ENCODE measurements at places on chromosomes 1 and 21. TPM values are rescaled to one million over a fixed set of nuclear protein-coding genes. Genes with fewer than 3 reads are reported as not detected.

Gene CELA2A
- 0.36 TPM for total RNA-seq

Gene PTGFR
- 0.24 TPM for total RNA-seq

GRCh38 chr1:81174052-81174451 is 626.7 kb upstream of the ADGRL2 start:
- no peak for ATAC-seq

DNA sequence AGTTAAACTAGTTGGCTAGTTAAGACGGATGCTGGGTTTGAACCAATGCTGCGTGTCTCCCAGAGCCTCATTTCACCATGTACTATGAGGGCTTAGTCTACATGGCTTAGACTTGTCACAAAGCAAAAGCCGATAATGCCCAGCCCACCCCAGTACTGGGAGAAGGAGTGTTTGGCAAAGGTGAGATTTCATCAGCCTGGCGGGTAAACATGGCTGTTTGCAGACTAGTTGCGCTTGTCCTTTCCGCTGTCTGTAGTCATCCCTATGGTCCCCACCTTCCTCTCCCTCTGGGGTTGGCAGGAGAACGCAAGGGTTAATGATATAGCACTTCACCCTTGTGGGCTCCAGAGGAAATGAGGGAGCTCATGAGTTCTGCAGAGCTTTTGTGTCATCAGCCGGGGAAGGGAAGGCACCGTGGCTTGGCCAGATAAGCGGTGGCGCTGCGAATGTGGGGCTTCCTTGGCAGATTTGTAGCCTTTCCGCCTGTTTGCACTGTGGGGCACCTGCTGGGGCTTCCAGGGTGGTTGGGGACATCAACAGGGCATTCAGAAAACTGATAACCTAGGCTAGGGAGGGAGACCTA is 29.2 kb downstream of the SOX13 start:
- ATAC-seq, result no peak

- no peak for ATAC-seq
Observed at GRCh38 chr1:151805066-151805820, at the start of gene LINGO4. Gene LINGO4, minus strand, starts transcription at chr1:151805419. Its CDS starts 2,715 bp downstream, at chr1:151802704.

DNA sequence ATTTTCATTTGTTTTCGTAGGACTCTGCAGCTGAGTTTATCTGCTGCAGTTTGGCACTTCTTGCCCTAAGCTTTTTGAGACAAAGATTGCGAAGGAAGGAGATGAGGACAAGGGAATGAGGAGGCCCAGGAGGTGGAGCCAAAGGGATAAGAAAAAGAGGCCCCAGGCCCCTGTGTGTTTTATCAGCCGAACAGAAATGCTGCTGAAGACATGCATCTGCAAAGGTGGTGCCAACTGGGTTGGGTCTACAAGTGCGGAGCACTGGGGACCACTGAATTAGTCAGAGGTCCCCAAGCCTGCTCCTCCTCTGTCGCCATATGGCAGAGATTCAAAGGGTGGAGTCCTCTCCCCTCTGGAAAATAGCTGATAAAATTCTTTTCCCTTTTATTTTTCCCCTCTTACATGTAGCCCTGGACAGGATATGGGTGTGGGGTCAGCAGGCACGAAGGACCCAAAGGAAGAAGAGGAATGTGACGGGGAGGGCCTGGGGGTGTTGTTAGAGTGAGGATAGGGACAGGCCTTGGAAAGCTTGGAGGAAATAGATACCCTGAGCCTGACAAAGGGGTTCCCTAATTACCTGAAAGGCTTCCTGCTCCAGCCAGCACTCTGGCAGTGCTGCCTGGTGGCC is 2.7 kb downstream of the CD34 start:
- ATAC-seq, result no peak

DNA sequence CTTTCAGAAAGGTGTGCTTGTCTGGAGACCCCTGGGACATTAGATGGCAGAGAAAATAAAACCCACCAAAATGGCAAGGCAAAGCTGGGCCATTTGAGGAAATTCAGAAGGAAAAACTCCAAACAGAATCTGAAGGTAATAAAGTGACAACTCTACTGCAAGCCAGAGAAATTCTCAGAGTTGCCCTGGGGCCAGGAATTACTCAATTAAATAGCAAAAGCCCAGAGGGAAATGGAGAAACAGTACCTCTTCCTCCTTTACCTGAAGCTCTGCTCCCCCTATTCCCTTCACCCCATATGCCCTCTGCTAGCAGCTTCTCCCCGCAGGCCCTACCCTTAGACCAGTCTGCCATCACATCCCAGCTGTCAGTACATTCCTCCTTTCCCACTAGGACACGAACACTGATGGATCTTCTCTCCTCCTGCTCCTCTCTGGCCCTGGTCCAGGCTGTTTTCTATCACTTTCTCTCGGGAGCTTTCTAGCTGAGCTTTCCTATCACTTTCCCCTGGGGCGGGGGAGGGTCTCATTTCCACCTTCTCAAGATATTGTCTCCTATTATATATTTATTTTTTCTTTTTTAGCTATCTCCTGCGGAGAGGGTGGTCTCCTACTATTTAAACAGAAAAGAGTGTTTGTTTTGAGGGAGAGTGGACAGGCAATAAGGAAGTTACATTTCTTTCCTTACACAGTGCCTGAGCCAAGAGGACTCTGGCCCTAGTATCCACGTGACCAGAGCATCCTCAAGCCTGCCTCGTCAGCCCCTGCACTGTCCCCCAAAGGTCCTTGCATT is 47.7 kb upstream of the RBM15 start:
- no peak for ATAC-seq
